ENCODE measurements at places on chromosomes 1 and 21. TPM values are rescaled to one million over a fixed set of nuclear protein-coding genes. Genes with fewer than 3 reads are reported as not detected.

The IL20 gene
- total RNA-seq: not detected

The BRDT gene
- not detected for total RNA-seq

The VWA1 gene
- 15.6 TPM for total RNA-seq

The SH2D2A gene
- not detected for total RNA-seq

The ZNF593OS gene
- not detected for total RNA-seq

- no peak for DNase-seq
Measured at GRCh38 chr1:232732344-232732910, 72.8 kb upstream of the MAP10 start.

DNA sequence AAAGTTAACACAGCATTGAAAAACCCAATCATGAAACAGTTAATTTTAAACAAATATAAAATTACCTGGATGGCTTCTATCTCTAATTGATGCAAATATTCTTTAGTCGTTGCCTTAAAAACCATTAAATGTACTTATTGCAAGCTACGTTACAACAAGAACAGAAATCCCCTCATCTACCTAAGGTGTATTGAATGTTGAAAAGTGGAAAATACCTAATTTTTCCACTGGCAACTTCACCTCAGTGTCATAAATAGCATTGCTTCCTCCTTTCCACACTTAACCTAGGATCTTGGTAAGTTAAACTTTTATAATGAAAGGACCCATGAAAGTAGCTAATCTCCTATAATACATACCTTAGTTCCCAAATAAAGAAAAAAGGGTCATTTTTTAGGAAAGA, 5.4 kb downstream of the GADD45A start:
- no peak for DNase-seq

DNA sequence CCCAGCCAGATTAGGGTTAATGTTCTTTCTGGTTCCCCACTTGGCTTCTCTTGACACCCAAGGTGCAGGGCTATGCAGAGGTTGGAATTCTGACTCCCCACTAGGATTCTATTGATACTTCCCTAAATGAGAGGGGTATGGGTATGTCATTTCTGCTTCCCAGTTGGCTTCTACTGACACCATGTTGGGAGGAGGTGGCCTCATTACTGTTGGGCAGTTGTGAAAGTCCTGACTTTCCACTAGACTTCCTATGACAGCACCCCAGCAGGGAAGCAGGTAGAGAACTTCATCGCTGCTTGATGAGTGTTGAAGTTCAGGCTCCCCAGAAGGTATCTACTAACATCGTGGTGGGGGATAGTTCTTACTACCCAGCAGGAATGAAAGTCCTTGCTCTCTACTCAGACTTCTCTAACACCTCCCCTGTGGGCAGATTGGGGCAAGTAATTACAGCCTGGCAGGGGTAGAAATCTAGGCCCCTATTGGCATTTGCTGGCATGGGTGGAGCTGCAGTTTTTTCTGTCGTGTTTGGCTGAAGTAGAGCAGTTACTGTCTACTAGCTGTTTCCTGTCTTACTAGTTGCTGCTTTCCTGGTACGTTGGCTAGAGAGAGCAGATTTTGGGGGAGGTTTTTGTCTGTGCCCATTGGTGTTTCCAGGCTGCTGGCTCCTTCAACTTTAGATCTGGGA, 41.5 kb downstream of the ZYG11B start:
- no peak for DNase-seq

GRCh38 chr1:9200441-9200840, 34.1 kb upstream of the H6PD start:
- no peak for DNase-seq

- DNase-seq: no peak
Measured at GRCh38 chr1:19504796-19505692, 19.7 kb upstream of the CAPZB start.

- no peak for DNase-seq
Measured at GRCh38 chr21:46424621-46425020, 34.1 kb upstream of the DIP2A start.

GRCh38 chr21:15063081-15063813, 1.6 kb downstream of the NRIP1 start:
- DNase-seq: no peak

DNA sequence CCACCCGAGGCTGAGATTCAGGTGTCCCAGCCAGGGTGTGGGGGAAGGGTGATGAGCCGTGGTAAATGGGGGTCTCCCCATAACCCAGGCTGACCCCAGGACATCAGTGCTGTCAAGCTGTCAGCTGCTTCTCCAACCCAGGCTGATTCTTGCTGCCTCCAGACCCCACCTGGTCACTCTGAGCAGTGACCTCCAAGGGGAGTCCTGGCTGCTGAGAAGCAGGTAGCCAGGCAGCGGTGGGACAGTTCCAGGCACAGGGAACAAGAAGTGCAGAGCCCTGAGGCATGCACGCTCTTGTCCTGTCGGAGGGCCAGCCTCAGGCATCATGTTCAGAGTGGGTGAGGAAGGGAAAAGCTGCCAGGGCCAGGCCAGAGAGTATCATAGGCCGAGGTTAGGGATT, 1.1 kb downstream of the ESPN start:
- no peak for DNase-seq

DNA sequence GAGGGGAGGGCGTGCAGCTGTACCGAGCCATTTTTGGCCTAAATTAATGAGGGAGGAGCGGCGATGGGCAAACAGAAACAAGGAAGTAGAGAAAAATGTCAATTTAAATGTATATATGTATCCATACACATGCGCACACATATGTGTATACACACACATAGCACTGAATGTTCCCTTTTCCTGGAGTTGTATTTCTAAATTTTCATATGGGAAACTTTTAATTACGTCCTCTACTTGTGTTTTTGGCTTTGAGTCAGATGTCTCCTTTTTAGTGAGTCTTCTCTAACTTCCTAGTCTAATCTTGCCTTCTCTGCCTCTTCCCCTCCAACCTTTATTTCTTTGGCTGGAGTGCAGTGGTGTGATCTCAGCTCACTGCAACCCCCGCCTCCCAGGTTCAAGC, 15.4 kb upstream of the CYYR1 start:
- DNase-seq: no peak

- no peak for DNase-seq
Measured at GRCh38 chr21:39388811-39389155, 39.9 kb upstream of the HMGN1 start.

GRCh38 chr1:201667479-201667878, 128.6 kb downstream of the NAV1 start:
- no peak for DNase-seq

DNA sequence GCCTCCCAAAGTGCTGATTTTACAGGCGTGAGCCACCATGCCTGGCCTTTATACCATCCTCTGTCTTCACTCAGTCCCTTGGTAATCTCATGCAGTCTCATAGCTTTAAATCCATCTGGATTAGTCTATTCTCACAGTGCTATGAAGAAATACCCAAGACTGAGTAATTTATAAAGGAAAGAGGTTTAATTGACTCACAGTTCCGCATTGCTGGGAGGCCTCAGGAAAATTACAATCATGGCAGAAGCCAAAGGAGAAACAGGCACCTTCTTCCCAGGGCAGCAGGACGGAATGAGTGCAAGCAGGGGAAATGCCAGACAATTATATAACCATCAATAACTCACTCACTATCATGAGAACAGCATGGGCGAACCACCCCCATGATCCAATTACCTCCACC, 49.1 kb upstream of the CPLANE2 start:
- DNase-seq: no peak

- no peak for DNase-seq
Measured at GRCh38 chr1:244011786-244012185, 39.3 kb upstream of the ZBTB18 start.

DNA sequence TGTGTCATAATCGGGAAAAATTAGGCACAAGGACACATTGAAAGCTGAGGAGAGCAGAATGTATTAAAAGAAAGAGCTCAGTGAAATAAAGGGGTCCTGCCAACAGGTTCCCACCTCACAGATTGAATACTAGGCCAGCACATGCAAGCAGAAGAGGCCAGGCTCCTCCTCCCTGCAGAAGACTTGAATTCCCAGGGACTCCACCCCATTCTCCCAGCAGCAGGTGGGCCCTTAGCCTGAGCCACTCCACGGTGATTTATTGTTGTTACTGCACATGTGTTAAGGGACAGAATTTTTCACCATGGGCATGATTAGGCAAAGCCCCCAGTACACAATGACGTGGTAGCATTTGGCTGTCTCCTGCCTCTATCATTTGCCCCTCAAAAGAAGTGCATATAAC, 1844.7 kb downstream of the NCAM2 start:
- no peak for DNase-seq

DNA sequence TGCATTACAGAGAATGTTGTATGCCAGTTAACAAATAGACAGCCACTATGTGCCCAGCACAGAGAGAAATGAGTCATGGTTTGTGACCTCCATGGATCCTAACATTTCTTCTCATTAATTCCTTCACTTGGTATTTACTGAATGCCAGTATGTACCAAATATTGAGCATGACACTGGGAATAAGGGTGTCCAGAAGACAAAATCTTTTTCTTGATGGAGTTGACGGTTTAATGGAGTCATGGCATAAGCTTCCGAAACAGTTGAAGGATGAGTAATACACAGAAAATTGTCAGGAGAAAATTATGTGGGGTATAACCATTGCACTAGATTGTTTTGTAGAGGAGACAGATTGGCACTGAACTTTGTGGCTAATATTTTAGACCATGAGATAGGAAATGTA, 36.9 kb downstream of the PTGFR start:
- DNase-seq: no peak

DNA sequence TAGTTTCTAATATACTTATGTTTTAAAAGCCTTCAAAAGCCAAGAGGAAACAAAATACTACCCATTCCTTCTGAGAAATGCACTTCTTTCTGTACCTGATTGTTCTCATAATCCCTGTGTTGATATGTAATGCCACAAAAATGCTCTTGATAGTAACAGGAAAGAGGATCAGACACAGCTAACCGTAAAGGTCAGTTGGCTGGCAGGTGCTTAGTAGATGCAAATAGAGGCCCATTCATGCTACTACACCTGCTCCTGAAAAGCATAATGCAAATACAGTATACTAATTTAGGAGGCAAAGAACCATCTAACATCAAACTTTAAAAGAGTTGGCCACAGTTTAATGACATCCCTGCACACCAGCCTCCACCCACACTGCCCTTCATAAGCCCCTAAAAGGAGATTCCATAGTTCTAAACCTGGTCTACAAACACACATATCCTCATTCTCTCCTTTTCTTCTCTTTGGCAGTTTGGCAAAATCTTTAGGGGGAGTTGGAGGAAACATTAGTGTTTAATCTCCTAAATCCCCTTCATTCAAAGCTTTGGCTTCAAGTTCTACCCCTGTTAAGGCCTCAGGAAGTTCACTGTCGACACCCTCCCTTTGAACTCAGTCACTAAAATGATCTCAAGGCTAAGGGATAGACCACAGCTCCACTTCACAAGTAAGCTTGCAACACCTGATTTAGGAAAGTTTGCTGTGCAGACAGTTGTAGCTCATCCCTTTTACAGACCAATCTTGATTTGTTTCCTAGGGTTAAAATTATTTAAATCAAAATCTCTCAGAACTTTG, 2.9 kb upstream of the CD46 start:
- no peak for DNase-seq

GRCh38 chr1:235022981-235023710, 105.5 kb downstream of the TOMM20 start:
- no peak for DNase-seq

GRCh38 chr21:45219517-45219916, 68.2 kb downstream of the POFUT2 start:
- DNase-seq: peak; percentile 51

GRCh38 chr1:3333903-3334302, 120.6 kb upstream of the ARHGEF16 start:
- DNase-seq: no peak

Measured in osteocyte (in vitro differentiated cells).